ENCODE measurements at places on chromosomes 2 and 18. TPM values are rescaled to one million over a fixed set of nuclear protein-coding genes. Genes with fewer than 3 reads are reported as not detected.

The CPS1 gene
- total RNA-seq = 30.8 TPM

The CCDC141 gene
- total RNA-seq = 3.7 TPM

GRCh38 chr18:36527051-36527450 is 229.5 kb downstream of the FHOD3 start:
- DNase-seq = no peak

- no peak for DNase-seq
Observed at GRCh38 chr2:222052934-222053367, 245.8 kb downstream of the PAX3 start.

- peak; percentile 72 for DNase-seq
Observed at GRCh38 chr2:38233231-38233983, 143.7 kb downstream of the ATL2 start.

- DNase-seq = no peak
Observed at GRCh38 chr2:51638811-51639210, 606.9 kb upstream of the NRXN1 start.

GRCh38 chr18:68848242-68848641 is 50.4 kb downstream of the CCDC102B start:
- DNase-seq = no peak

GRCh38 chr2:109271920-109272319 is 142.9 kb downstream of the SH3RF3 start:
- no peak for DNase-seq

- DNase-seq = no peak
Observed at GRCh38 chr2:165571477-165571876, 102.0 kb downstream of the CSRNP3 start.
